ENCODE measurements at places on chromosomes 2 and 18.

DNA sequence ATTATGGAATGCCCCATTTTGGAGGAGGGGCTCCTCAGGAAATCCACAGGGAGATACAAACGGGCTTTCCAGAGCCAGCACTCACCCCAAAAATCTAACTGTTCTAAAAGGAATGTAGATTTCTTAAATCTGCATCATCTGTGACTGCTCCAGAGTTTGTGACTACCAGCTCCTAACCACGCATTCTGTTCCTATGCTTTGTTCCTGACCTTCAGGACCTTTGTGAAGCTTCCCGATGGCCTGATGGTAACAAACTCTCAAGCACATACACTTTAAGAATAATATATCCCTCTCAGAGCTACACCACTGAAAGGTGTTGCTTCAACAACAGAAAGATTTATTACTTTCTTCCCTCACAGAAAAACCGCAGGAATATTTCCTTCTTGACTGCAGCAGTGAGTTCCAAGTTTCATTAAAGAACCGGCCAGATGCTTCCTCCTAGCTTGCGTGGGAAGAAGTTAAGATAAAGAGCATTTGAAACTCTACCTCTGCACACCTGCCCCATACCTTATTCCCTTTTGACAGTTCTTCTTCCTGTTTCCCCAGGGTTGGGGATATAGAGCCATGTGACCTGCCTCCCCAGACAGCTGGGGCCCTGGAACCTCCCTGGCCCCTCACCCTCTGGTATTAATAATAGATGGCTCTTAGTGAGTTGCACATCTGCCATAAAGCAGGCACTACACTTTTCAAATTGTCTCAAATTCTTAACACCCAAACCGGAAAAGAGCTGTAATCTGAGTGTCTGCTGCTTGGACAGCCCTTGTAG is 40.2 kb upstream of the EML4 start:
- no peak for DNase-seq

GRCh38 chr2:173145454-173145853 is 69.8 kb downstream of the MAP3K20 start:
- DNase-seq = no peak

DNA sequence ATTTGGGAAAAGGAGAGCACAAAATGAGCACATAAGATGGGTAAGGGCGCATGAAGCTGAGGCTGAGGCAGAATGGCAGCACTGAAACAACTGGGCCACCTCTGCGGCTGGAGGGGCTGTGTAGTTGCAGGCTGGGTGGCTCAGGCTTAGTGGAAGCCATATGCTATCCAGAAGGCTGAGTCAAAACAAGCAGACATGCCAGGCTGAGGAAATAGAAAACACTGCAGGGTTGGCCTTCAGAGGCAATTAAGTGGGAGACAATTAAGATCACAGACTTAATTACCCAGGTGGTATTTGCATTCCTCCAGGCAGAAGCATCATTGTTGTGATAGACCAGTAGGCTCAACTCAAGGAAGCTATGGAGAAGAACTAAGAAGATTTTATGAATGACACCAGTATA is 11.4 kb upstream of the XPO1 start:
- no peak for DNase-seq

DNA sequence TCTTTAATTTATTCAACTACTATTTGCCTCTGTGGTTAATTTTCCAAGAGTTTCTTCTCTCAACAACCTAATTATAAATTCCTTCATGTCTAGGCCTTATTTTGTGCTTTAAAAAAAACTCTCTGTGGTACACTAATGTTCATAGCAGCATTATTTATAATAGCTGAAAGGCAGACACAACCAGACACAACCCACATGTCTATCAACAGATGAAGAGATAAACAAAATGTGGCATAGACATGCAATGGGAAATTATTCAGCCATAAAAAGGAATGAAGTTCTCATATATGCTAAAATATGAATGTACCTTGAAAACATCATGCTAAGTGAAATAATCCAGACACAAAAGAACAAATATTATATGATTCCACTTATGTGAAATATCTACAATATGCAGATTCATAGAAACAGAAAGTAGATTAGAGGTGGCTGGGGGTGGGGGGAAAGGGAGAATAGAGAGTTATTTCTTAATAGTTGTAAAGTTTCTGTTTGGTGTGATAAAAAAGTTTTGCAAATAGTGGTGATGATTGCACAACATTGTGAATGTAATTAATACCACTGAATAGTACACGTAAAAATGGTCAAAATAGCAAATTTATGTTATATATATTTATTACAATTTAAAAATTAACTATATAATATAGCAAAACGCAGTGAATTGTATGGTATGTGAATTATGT is 28.1 kb upstream of the RASGRP3 start:
- DNase-seq = no peak

- DNase-seq = no peak
Measured at GRCh38 chr18:13643261-13643751, 83.1 kb downstream of the FAM210A start.

- no peak for DNase-seq
Measured at GRCh38 chr2:76316691-76317090, 606.0 kb upstream of the GCFC2 start.

GRCh38 chr2:217740756-217741155 is 262.0 kb downstream of the TNS1 start:
- DNase-seq = no peak

- no peak for DNase-seq
Measured at GRCh38 chr2:178296394-178297090, 102.2 kb downstream of the OSBPL6 start.

GRCh38 chr2:44009136-44009735 is 13.4 kb upstream of the LRPPRC start:
- no peak for DNase-seq

DNA sequence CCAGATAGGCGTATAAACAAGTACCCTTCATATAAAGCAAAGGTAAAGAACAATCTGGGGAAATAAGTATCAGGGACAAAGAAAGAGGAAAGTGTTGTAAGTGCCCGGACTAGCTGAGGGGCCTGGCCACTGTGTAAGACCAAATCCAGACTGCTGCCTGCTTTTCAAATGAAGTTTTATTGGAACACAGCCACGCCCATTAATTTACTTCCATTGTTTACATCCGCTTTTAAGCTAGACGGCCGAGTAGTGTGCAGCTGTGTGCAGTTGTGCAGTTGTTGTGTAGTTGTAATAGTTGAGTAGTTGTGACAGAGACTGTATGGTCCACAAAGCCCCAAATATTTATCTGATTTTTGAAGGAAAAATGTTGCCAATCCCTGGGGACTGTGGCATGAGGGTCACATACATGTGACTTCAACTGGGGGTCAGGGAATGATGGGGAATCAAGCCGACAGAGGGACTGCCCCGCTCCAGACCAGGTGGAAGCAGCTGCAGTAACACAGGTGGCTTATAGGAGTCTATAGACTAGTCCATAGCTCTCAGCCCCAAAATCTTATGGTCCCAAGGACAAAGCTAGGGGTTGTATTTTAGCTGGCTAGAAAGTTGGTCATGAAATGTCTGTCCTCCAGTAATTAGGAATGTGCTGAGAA is 30.0 kb downstream of the FHL2 start:
- no peak for DNase-seq

DNA sequence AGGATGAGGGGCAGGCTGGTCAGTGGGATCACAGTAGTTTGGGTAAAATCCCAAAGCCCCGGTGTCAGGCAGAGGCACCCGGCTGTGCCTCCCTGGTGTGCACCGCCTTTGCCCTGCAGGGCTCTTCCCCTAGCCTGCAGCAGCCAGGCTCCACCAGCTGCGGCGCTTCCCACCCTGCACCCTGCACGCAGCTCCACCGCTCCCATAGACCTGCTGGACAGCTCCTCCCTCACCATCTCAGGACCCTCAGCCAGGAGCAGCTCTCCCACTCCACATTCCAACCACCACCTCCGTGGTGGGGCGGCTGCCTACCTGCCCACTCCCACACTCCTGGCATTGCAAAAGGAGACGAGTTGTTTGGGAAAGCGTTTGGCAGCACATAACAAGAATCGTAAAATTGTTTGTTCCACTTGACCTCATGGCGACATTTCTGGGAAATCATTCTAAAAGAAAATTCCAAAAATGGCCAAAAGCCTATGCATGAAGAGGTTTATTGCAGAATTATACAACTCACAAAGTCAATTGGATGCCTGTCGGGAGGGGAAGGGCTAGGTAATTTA is 287.4 kb upstream of the HDAC4 start:
- DNase-seq = no peak

GRCh38 chr2:211730215-211730614 is 808.4 kb downstream of the ERBB4 start:
- DNase-seq = no peak

DNA sequence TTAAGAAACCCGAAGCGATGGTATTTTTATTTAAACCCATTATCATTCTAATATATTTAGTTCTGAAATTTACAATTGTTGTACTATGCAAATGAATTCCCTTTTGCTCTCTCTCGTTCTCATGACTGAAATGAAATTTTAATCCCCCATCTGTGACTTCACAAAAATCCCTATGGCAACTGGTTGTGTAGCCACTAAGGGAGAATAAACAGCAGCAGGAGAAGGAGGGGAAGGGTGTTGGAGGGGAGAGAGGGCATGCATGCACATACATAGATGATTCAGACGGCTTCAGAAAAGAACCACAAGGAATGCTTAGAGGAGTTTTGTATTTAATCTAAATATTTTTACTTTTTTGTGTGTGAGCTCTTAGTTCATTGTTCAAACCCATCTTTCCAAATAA is 36.8 kb downstream of the CPS1 start:
- no peak for DNase-seq

DNA sequence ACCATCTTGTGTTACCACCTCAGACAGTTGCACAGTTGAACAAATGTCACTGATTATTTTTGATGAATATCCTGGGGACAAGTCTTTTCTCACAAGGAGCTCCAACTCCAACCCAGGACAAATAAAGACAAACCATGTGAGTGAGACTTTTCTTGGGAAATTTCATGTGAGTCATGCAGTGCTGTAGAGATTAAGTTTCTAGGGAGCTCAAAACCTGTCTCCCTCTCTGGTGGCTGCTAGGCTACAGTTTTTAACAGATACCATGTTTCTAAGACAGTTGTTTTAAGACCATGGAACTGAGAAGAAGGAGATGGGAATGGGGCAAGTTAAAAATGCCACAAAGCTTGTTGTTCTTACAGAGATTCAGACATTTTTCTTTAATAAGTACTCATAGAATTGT is 255.5 kb downstream of the RIT2 start:
- DNase-seq = no peak

- DNase-seq = no peak
Measured at GRCh38 chr2:46390901-46391395, 88.4 kb upstream of the TMEM247 start.

- no peak for DNase-seq
Measured at GRCh38 chr2:70525032-70525431, 28.6 kb downstream of the TGFA start.

DNA sequence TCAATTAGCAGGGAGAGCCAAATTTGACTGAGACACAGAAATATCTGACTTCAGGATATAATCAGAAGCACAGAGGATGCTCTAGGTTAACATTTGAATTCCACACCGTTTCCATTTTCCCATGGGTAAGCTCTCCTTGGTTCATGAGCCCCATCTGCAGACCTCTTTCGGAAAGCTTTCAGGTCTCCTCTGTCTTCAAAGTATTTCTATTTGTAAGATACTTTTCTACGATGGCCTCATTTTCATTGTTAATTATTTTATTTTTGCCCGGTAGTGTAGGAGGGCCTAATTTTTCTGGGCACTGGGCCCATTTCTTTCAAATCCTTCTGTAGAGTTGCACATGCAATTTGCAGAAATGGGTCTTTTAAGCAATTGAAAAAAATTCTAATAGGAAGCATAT is 53.8 kb downstream of the LRPPRC start:
- peak; percentile 65 for DNase-seq
